ENCODE measurements at places on chromosomes 2 and 18.

DNA sequence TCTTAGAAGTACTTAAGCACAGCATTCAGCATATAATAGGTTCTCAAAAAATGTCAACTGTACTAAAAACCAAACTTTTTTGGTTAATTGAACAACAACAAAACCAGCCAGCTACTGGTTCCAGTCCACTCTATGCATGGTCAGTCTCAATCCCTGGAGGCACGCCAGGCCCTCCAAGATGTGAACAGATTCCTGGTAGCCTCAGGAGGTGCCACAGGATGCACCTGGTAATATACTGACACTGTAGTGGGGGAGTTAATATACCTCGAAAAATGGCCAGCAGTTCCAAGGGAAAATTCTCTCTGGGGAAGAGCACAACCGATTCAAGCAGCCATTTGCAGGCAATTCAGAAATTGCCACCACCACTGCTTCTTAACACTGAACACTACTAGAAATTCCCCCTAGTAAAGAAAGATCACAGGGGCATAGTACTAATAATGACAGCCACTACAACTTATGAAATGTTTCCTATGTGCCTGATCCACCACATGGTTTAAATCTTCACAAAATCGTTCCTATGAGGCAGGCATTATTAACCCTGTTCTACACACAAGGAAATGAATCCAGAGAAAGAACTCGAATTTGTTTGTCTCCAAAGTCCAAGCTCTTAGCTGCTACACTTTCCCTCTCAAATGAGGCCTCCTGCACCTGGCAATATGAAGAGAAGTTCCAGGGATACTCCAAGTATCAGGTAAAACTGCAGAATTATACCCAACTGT lies 3.4 kb downstream of the MGAT4A start:
- no peak for DNase-seq

GRCh38 chr2:98915751-98916358 lies 20.2 kb downstream of the CRACDL start:
- no peak for DNase-seq

DNA sequence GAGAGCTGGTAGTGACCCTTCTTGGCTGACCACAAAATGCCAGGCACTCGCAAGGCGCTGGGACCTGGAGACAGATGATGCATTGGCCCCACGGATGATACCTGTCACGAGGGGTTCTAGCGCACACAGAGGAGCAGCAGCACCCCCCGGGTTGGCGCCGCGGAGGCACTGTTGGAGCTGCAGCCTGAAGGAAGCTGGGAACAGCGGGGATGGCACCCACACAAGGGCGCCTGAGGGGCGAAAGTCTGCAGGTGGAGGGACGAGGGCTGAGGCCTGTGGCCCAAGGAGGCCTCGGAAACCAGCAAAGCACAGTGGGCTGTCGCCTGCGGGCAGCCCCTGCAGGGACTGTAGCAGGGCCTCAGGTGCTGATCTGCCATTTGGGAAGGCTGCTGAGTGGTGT lies 33.6 kb downstream of the FAM228A start:
- DNase-seq, result no peak

DNA sequence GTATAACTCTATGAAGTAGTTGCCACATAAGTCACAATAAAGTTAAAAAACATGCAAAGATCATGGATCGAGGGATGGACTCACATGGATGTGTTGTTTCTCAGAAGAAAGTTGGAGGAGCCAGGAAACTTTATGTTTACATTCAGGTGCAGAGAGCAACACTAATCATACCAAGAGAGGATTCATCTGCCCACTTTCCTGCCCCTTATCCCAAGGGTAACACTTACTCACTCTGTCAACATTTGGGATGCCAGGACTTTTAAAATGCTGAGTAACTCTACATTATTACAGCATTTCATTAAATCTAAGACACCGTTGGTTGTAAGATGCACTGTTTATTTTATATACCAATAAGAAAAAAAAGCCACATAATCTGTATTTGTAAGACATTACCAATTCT lies 170.4 kb downstream of the KCNE4 start:
- DNase-seq, result no peak

DNA sequence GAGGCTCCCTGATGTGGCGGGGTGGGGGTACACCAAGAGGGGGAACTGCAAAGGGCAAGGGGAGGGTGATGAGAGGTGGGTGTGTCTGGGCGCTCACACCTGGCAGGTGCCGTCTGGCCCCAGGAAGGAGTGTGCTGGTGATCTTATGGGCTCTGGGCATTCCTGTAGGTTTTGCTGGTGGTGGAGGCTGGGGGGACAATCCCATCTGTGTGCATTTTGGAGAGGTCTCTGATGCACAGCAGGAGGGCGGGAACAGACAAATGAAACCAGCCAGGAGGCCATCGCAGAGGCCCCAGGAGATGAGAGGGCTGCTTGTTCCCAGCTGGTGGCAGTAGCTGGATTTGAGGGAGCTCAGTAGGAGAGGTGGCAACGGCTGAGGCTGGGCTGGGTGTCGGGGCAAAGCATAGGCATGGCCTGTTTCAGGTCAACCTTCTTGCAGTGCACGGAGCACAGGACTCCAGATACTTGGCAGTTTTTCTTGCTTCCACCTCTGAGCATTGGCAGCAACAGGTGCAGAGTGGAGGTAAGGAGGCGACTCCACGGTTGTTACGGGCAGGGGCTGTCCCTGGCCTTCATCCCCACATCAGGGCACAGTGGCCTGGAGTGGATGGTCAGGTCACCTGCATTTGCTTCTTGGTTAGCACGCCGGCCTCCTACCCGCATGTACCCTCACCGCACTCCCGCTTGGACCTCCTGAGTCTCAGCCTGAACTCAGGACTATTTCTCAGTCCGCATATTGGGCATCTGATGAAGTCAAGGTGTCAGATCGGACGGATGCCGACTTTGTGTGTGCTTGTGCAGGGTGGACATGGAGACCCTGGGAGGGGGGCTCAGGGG lies 194.2 kb upstream of the HDAC4 start:
- no peak for DNase-seq

GRCh38 chr2:210428393-210429179 lies 48.0 kb downstream of the LANCL1 start:
- no peak for DNase-seq

DNA sequence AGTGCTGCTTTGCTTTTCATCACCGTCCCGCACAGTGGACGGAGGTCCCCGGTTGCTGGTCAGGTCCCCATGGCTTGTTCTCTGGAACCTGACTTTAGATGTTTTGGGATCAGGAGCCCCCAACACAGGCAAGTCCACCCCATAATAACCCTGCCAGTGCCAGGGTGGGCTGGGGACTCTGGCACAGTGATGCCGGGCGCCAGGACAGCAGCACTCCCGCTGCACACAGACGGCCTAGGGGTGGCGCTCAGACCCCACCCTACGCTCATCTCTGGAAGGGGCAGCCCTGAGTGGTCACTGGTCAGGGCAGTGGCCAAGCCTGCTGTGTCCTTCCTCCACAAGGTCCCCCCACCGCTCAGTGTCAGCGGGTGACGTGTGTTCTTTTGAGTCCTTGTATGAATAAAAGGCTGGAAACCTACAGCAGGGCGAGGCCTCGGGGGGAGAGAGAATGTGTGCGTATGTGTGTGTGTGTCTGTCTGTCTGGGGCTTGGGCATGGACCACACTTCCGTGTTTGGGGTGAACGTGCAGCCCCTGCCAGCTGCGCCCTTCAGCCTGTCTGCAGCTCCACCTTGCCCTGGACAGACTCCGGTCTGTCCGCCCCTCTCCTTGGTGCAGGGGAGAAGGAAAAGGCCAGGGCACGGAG lies 32.3 kb downstream of the GPC1 start:
- DNase-seq, result no peak

DNA sequence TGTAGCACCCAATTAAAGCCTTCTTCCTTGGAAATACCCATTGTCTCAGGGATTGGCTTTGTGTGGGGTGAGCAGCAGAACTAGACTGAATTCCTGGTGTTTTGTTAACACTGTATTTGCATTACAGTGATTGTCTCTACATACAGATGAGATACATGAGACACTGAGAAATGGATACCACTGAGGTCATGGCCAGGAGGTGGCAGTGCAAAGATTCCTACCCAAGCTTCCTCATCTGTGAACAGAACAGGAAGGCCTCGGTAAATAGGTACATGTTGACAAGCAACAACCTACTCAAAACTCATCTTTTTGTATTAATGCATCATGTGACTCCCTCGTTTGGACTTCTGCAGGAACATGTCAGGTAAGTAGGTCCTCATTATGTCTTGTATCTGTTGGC lies 445.8 kb upstream of the RGPD4 start:
- DNase-seq, result no peak

DNA sequence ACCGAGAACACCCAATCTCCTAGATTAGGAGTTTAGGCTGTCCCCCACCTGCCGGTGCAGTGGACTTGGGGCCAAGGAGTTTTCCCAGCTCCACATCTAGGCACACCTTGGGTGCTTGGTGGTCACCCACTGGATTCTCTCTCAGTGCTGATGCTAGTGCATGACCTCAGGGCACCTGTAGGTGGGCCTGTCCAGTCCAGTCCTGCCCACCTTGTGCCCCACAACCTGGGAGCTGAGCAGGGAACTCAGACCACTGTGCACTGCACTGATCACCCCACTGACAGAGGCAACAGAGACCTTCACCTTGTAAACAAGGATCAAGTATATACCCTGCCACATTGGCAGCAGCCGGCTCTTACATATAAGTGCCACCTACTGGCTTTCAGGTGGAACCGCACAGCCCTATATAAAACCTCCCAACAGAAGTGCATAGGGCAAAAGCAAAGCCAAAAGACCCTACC lies 12.7 kb upstream of the CDH19 start:
- DNase-seq, result no peak

GRCh38 chr18:48959921-48960920 lies 9.5 kb upstream of the SMAD7 start:
- no peak for DNase-seq

GRCh38 chr2:31563273-31563839 lies 17.4 kb downstream of the SRD5A2 start:
- no peak for DNase-seq

DNA sequence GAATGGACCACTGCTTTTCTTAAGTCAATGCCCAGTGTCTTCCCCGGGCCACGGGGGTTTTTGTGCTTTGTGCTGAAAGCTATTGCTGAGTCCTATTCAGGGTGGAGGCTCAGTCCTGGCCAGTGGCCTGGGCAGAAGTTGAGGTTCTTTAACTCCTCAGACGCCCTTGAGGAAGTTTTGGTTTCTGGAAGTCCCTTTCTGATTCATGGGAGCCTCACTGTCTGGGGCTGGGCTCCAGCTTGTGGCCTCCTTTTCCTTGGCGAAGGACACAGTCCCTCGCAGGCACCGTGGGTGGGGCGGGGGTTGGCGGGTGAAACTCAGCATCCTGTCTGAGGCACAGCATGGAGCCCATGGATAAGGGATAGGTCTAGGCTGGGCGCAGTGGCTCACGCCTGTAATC lies 465.2 kb upstream of the HS6ST1 start:
- no peak for DNase-seq

GRCh38 chr2:120630031-120630701 lies 105.5 kb upstream of the GLI2 start:
- DNase-seq, result no peak

GRCh38 chr2:223877721-223878410 lies 40.5 kb upstream of the AP1S3 start:
- no peak for DNase-seq

GRCh38 chr18:69878213-69878933 lies 69.3 kb downstream of the CD226 start:
- DNase-seq, result no peak

DNA sequence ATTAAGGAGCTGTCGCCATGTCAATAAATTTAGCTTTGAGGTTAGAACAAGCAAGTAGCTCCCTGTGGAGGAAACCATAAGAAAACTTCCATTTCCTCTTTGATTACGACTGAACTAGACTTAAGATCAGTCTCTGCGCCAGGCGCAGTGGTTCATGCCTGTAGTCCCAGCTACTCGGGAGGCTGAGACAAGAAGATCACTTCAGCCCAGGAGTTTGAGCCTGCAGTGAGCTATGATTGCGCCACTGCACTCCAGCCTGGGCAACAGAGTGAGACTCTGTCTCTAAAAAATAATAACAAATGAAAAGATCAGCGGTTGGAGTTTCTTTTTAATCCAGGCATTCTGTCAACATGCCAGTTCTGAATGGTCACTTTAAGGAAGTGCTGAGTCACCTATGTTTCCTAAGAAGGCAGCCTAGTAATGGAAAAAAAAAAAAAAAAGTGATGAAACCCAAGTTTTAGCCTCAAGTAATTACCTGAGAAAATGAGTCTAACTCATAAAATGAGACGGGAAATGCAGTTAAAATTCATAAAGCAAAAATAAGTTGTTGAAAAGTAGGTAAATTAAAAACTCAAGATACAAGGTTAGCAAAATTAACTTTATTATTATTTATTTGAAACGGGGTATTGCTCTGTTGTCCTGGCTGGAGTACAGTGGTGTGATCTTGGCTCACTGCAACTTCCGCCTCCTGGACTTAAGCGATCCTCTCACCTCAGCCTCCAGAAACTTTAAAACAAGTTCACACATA lies 10.2 kb downstream of the C18orf32 start:
- no peak for DNase-seq

DNA sequence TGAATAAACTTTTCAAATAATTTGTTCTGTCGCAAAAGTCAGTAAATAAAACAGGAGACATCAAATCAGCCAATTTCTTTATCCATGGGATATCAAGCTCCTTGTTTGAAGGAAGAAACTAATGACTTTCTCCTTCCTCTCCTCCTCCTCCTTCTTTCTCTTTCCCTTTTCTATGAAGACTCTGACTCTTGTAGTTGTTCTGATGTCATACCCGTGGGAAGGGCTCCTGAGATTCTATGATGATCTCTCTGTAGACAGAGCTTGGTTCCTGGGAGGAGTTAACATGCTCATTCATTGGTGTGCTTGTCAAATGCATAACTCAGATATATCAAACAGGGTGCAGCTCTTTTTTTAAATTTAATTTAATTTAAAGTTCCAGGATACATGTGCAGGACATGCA lies 118.7 kb upstream of the KCTD1 start:
- no peak for DNase-seq

- DNase-seq, result no peak
These were observed 643.2 kb upstream of the PIK3C3 start for GRCh38 chr18:41311571-41312547.

DNA sequence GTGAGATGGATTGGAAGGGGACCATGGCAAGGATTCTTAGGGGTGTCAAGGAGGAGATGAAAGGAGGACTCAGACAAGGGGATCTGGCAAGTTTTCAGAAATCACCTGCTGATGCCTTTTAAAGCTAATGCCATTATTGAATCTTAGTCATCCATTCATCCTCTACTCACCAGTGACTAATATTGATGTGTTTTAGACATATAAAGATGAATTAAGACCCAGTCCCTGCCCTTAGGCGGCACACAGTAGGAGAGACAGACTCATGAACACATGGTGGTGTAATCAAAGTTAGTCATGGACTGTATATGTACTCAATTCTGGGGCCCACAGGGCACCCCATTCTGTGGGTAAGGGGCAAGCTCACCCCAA lies 56.5 kb upstream of the ATL2 start:
- DNase-seq, result no peak
